Stimulated activated CD4-positive, alpha-beta T cell treated with anti-CD3 and anti-CD28 coated beads, Interleukin-12 subunit alpha, Interleukin-12 subunit beta, amount 100 ng/mL, for 24 hours (primary cell): ENCODE measurements at places on chromosomes 12 and 14.

GRCh38 chr12:70094467-70094866, 148.8 kb upstream of the CNOT2 start:
- DNase-seq, result no peak

DNA sequence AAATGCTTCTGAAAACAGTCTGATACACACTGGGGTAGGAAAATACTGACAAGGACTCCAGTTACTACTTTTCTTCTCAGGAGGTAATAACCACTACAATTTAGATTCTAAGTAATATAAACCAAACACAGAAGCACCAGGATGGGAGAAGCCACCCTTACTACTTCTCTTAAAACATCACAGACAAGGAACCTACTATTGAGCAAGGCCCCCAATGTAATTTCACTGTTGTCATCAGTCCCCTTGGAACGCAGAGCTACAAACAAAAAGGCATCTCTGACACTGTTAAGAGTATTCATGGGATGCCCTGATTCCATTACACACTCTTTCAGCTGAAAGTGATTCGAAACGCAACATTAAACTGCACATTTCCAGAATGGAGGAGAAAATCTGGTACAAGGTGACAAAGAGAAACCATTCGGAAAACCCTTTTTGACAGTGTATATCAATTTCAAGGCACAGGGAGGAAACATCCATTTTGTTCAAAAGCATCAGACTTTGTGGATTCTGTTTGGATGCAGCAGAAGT, 185.9 kb downstream of the PPM1H start:
- no peak for DNase-seq

- DNase-seq, result no peak
These were observed 86.9 kb downstream of the DACT1 start for GRCh38 chr14:58724702-58725101.

- DNase-seq, result no peak
These were observed 43.3 kb upstream of the MED13L start for GRCh38 chr12:116320791-116321217.

GRCh38 chr12:29782871-29783772, 620 bp downstream of the TMTC1 start:
- DNase-seq, result no peak

DNA sequence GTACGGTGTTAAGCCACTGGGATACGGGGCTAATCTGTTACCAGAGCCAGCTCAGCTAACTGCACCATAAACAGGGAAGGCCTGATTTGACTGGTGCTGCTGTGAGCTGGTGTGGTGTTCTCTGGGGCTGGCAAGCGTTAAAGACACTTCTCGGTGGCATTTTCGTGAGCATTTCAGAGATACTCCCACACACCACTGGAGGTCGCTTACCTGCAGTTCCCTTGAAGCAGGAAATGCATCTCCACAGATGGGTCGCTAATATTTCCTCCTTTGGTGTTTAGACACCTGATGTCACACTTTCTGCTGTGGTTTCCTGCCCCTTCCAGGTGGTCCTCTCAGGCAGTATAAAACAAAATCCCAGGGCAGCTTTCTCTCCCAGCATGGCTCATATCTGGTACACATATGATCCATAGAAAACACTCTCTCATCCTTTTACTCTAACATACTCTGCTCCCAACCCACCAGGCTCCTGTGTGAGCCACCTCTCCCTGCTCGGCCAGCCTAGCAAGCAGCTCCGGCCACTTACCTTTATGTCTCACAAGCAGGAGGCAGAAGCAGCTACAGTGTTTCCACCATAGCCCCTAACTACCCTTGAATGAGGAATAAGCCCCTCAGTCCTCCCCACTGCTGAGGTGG, 129.9 kb upstream of the GRIN2B start:
- no peak for DNase-seq

GRCh38 chr12:131008-131407, 64.4 kb downstream of the IQSEC3 start:
- DNase-seq, result no peak

DNA sequence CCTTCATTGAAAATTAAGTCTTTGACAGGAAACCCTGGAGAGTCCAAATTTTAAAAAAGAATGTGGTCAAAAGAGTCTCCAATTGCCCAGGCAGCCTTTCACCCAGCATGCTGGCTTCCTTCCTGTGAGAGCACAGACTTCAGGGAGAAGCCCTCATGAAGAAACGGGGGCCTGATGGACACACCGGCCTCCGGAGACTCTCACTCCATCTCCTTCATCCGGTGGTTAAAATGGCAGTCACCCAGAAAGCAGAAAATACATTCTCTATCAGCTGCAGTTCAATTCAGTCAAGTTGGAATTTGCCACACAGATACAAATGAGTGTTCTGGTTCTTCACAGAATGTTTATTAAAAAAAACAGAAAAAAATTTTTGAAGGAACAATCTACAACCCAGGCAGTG, 56.5 kb downstream of the CPM start:
- no peak for DNase-seq

- DNase-seq, result no peak
These were observed 319.5 kb downstream of the FUT8 start for GRCh38 chr14:65731933-65732506.

GRCh38 chr14:21057803-21058675, at the start of gene RNASE8:
RNASE8 (plus strand) TSS chr14:21057822; CDS start chr14:21057893, 71 bp downstream.
- no peak for DNase-seq

GRCh38 chr14:95432144-95433093, 84.0 kb downstream of the SYNE3 start:
- DNase-seq, result no peak

- DNase-seq, result no peak
These were observed 56.7 kb downstream of the GALNT9 start for GRCh38 chr12:132272711-132273110.

GRCh38 chr14:93592786-93593185, 162.0 kb downstream of the UNC79 start:
- no peak for DNase-seq
